A673 (cell line): ENCODE measurements at places on chromosomes 11 and 22. TPM values are rescaled to one million over a fixed set of nuclear protein-coding genes. Genes with fewer than 3 reads are reported as not detected.

DNA sequence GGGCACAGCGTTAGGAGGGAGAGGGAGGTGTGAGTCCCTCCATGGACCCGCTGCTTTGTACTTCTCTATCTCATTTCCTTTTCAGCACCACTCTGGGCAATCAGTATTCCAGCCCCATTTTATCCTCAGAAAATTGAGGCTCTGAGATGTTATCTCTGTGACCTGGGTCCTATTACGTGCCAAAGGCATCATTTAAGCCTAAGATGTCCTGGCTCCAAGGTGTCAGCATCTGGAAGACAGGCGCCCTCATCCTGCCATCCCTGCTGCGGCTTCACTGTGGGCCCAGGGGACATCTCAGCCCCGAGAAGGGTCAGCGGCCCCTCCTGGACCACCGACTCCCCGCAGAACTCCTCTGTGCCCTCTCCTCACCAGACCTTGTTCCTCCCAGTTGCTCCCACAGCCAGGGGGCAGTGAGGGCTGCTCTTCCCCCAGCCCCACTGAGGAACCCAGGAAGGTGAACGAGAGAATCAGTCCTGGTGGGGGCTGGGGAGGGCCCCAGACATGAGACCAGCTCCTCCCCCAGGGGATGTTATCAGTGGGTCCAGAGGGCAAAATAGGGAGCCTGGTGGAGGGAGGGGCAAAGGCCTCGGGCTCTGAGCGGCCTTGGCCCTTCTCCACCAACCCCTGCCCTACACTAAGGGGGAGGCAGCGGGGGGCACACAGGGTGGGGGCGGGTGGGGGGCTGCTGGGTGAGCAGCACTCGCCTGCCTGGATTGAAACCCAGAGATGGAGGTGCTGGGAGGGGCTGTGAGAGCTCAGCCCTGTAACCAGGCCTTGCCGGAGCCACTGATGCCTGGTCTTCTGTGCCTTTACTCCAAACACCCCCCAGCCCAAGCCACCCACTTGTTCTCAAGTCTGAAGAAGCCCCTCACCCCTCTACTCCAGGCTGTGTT, 829 bp upstream of the APOC3 start:
- no peak for DNase-seq

Gene C22orf42
- total RNA-seq, result not detected in 2 replicates

- no peak for DNase-seq
Observed at GRCh38 chr11:129436573-129436972, 60.9 kb downstream of the BARX2 start.

DNA sequence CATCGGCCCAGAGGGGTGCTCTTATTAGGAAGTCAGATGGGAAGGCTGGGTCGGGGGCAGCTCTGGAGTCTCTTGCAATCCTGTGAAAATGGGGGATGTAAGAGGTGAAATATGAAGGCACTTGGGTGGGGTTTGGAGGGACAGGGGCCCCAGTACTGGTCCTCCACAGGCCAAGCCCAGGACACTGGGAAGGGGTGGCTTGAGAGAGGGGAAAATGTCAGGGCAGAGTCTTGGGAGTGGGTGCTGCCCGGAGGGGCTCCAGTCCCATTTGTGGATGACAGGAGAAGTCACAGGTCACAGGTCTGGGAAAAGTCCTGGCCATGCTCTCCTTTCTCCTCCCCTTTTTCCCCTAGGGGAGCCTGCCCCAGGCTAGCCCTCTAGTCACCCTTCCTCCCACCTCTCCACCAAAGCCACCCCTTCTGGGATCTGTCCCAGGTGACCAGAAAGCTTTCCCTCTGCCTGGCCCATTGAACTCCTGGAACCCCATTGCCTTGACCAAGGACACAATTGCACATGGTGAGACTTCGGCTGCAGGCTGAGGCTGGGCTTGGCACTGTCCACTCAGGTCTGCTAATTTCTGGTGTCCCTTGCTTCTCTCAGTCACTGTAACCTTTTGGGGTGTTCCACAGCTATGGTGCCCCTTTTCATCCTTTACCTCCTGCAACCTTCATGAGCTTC, 1465.0 kb downstream of the TBC1D22A start:
- DNase-seq, result no peak

GRCh38 chr11:3183523-3183922, 18.4 kb upstream of the OSBPL5 start:
- no peak for DNase-seq

Gene SGSM1
- total RNA-seq, result not detected in 2 replicates

- no peak for DNase-seq
Observed at GRCh38 chr11:12127206-12127898, 17.0 kb downstream of the MICAL2 start.
